ENCODE measurements at places on chromosomes 1 and 21.

DNA sequence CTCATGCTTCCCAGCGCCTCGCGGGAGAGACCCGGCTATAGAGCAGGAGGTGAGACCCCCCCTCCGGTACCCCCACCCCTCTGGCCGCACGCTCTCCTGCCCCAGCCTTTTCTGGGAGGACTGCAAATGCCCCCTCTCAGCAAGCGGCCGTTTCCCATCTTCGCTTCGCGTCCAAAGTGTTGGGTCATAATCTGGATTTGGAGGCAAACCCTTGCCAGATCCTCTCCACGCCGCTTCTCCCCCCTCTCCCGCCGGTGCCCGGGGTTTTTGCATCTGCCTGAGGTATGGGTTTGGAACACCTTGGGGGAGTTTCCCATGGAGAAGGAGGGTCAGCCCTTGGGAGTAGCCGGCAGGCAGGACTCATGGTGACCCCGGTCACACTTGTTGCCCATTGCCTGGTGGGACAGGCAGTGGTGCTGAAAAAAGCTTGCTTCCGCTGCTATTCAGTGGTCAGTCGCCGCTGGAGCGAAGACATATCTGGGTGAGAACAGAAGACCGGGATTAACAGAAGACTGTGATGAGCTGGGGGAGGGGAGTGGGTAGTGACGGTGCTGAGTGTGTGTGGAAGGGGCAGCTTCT lies 935 bp downstream of the KCNK2 start:
- DNase-seq, result no peak

DNA sequence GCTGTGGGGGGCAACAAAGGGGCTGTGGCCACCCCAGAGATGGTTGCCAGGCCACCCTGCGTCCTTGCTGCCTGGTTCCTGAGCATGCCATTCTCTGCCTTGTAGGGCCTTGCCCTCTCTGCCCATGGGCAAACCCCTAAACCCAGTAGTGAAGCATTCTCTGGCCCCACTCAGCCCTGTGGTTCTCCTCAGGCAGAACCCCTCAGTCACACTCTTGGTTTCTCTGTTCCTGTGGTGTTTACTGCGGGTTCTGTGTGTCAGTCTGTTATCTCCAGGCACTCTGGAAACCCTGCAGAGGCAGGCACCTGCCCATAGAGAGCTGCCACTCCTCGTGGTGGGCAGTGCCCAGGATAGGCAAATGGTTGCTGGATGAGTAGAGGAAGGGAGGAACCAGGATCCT lies 41.1 kb upstream of the IL19 start:
- no peak for DNase-seq

- peak; percentile 52 for DNase-seq
These were observed 17.1 kb upstream of the SPSB1 start for GRCh38 chr1:9275567-9276034.

DNA sequence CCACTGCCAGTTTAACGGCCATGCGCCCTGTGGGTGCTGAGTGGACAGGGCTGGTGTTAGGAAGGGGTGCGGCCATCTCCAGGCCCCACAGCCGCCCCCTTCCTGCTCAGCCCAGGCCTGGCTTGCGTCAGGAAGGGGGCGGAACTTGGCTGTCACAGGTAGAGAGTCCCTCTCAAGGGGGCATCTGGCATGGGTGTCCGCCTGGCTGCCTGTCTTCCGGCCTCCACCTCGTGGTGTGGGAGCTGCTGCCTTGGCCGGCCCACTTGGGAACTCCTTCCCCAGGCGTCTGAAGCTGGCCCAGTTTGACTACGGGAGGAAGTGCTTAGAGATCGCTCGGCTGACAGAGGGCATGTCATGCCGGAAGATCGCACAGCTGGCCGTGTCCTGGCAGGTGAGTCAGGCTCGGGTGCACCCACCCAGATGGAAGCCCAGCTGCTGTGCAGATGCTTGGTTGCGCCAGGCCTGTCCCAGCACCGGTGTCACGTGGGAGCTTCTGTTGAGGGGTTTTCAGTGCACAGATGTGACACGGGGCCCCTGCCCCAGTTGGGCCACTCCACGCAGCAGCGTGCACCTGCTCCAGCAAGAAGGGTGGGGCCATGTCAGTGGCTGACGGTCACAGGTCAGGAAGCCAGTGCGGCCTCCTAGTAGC lies 9.1 kb upstream of the ATAD3B start:
- DNase-seq, result no peak

DNA sequence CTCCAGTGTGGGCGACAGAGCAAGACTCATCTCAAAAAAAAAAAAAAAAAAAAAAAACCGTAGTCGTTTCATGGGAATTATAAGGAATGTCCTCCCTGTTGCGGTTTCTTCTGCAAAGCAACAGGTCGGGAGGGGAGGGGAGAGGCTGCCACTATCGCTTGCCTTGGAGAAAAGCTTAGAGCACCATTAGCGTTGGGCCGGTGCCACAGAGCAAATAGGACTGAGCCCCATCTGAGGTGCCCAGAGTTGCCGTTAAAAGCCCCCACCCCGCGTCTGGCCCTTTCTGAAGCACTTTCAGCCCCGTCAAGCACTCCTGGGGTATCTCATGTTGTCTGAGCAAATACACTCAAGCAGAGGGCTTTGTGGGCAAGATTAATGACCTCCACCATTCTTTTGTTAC lies 2.2 kb downstream of the RIPPLY3 start:
- no peak for DNase-seq

GRCh38 chr1:11704691-11705475 lies 13.4 kb downstream of the DRAXIN start:
- DNase-seq, result no peak

GRCh38 chr1:1309251-1310108 lies 1.1 kb downstream of the PUSL1 start:
- DNase-seq, result no peak

- no peak for DNase-seq
These were observed 48.2 kb downstream of the SSBP3 start for GRCh38 chr1:54357967-54358366.

DNA sequence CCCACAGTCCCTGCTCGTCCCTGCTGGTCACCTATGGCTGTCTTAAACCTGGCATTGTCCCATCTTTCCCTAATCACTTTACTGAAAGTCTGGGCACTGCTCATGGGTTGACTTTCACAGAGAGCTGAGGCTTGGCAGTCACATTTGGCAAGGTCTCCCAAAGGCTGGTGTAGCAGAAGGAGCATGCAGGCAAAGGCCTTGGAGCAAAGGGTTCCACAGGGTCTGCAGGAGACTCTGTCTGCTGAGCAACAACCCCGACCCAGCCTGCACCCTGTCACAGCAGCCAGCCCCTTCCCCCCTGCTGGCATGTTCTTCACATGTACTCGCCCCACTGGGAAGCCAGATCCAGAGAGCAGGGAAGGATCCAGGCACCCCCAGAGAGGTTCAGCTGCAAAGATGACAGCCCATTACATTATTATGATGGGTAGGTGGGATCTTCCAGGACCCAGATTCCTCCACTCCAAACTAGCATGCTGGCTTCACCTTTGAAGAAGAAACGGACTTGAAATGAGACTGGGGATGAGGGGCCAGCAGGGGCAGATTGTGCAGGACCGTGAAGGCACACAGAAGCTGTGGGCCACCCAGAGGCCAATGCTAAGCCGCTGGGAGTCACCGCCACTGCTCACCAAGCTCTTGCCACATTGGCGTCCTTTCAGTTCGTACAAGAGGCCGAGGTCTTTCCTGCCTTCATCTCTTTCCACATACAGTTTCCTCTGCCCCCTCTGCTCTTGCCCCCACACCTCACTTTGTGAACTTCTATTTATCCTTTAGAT lies 14.2 kb upstream of the TMEM125 start:
- no peak for DNase-seq

- DNase-seq, result no peak
These were observed 11.5 kb downstream of the OTUD3 start for GRCh38 chr1:19893687-19894086.

- DNase-seq, result no peak
These were observed 40.6 kb downstream of the LHX4 start for GRCh38 chr1:180270530-180271271.

DNA sequence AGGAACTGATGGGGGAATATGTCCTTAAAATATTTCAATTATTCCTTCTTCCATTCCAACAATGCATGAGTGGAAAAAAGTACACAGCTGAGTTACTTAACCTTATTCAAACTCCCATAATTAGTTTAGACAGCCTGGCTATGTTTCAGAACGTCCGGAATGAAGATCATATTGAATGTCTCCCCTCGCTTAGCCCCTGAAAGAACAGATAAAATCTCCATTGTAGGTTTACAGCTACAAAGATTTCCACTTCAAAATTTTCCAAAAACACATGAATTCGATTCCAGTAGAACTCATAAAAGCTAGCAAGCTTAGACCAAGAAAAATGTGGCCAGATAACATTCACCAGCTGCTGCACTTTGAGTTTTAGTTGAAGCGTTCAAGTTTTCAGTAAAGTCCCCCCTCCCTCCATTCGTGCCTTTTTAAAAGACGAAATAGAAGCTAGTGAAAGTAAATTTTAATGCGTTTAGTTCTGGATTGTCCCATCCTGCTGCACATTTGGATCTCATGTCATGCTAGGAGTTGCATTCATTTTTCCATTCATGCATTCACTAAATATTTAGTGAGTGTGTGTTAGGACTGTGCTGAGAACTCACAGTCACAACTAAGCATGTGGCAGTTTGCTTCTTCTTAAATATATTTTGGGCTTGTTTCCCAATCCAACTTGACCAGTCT lies 29.4 kb upstream of the SSX2IP start:
- DNase-seq, result no peak

- no peak for DNase-seq
These were observed 36.4 kb upstream of the ADARB1 start for GRCh38 chr21:45037986-45038385.

DNA sequence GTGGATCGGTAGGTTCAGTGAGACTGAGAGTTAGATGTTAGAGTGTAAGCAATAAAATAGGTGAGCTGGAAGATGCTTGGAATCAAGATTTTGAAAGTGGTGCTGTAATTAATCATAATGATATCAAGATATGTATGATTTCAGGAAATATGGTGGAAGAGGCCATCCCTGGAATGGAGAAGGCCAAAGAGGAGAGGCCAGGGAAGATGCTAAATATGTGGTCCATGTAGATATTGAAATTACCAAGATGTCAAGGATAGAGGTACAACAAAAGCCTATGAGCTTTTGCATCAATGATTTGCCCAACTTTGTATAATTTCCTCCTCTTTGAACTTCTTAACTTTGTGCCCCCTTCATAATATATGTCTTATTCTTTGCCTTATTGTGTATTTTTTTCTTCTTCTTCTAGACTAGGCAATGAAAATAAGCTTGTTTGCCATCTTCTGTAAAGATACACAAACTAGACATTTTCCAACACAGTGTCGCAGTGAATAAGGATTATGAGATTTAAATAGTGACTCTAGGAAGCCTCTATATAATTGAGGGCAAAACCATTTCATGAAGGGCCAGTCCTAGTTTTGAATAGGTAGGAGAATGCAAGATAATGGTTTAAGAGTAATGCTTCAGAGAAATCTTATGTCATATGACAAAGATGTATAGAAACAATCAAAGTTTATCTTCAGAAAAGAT lies 8.9 kb downstream of the PTGS2 start:
- DNase-seq, result no peak

DNA sequence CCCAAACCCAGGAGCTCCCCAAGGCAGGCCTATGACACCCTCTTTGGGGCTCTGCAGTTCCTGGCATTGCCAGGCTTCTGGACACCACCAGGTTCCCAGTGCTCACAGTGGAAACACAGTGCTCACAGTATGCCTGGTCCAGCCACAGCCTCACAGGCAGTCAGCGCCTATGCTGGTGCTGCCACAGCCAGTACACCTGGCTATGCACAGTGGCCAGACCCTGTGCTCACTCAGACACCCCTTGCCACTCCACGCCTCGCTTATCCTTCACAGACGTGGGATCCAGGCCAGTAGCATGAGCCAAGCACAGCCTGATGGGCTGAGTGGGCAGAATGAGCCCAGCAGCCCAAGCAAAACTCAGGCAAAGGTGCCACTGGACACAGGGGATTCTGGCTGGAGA lies 579.2 kb upstream of the ADGRL2 start:
- DNase-seq, result no peak

- DNase-seq, result no peak
These were observed 22.2 kb downstream of the PADI3 start for GRCh38 chr1:17270891-17271765.

DNA sequence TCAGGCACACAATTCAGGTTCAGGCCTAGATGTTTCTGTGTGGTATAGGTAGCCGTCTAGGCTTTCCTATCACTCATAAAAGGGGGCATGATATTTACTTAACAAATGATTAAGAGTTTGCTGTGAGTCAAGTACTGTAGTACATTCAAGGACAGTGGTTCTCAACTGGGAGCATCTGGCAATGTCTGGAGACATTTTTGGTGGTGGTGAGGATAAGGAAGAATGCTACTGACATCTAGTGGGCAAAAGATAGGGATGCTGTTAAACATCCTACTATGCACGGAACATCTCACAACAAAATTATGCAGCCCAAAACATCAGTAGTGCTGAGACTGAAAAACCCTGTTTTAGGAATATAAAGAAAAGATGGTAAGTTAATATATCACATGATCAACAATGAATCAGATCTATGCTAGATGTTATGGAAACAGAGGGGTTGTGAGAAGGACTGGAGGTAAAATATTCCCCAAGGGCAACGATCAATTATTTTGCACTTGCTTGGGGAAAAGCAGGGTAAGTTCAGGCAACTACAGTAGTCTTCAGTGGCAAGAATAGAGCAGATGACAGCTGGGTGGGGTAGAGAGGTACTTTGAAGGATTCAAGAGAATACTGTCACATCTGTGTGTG lies 4.9 kb downstream of the DNTTIP2 start:
- DNase-seq, result no peak

DNA sequence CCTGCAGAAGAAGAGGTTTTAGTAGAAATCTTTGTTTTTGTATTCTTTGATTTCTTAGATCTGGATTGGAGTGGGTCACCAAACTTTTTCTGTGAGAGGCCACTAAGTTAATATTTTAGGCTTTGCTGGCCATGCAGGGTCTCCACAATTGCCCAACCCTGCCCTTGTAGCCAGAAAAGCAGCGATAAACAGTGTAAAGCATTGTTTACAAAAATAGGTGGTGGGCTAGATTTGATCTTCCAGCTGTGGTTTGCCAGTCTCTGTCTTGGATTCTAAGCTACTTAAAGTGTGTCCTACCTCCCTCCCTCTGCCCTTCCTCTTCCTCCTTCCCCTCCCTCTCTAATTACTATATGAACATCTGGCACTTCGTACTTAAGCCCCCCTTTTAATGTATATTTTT lies 68.0 kb downstream of the LAMC1 start:
- no peak for DNase-seq

- no peak for DNase-seq
These were observed 10.9 kb downstream of the VAV3 start for GRCh38 chr1:107954126-107954525.

- no peak for DNase-seq
These were observed 419.6 kb downstream of the RWDD3 start for GRCh38 chr1:95653618-95654017.

DNA sequence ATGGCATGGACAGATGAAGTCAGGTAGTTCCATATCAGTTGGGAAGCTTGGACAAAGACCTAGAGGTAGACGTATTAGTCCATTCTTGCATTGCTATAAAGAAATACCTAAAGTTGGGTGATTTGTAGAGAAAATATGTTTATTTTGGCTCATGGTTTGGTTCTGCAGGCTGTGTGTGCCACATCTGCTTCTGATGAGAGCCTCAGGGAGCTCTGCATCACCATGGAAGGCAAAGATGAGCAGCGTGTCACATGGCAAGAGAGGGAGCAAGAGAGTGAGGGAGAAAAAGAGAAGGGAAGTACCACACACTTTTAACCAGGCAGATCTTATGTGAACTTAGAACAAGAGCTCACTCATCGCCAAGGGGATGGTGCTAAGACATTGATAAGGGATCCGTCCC lies 9.0 kb downstream of the TSACC start:
- no peak for DNase-seq

GRCh38 chr21:29321217-29321616 lies 22.5 kb downstream of the BACH1 start:
- no peak for DNase-seq

- no peak for DNase-seq
These were observed 141.9 kb upstream of the TMEM51 start for GRCh38 chr1:15011661-15012060.
